ENCODE measurements at places on chromosomes 12 and 14. TPM values are rescaled to one million over a fixed set of nuclear protein-coding genes. Genes with fewer than 3 reads are reported as not detected.
A peak's percentile ranks its signal among the peaks of the same experiment; 100 is the strongest.

- peak; percentile 92 for DNase-seq
These were observed 33.7 kb downstream of the TCTN1 start for GRCh38 chr12:110647631-110648040.

DNA sequence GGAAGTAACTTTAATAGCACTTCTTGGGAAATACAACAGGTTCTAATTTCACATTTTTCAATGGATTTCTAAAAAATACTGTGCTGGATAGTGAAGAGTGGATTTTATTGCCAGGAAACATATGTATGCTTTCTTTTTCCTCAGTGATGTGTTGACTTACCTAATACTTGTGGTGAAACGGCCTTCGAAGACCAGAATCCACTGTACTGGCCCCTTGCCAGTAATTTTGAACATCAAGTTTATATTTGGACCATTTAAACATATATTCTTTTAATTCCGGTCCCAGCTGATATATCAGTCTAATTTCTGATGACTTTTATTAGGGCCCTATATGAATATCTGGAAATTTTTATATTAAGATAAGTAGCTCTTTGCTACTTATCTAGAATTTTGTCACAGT, 1.8 kb downstream of the MSRB3 start:
- no peak for DNase-seq

DNA sequence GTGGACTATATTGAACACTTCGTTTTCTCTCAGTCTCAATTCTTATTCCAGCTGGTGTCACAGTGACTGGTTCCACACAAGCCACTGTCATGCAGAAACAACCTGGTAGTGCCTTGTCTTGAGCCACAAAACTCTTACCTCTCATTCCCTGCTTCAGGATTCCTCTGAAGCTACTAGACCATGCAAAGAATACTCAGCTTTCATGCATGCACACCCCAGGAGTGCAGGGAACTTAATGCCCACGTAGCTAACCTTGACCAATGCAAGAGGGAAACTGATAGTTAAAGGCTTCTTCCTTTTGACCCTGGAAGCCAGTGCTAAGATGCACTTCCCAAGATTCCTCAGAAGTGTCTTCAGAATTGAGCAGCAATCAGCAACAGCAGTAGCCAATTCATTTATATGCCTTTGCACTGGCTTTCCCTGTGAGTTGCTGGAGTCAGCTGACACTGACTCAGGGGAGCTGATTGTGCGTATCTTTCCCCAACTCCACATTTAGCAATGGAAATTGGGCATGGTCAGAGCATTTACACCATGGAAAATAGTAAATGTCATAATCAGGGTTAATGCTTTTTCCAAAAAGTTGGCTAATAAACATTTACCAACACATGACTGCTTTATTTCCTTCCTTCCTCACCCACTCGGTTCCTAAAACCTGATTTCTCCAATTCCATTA, 113.6 kb upstream of the SLC35F4 start:
- no peak for DNase-seq

GRCh38 chr12:82440885-82441284, 82.6 kb downstream of the METTL25 start:
- DNase-seq, result no peak

DNA sequence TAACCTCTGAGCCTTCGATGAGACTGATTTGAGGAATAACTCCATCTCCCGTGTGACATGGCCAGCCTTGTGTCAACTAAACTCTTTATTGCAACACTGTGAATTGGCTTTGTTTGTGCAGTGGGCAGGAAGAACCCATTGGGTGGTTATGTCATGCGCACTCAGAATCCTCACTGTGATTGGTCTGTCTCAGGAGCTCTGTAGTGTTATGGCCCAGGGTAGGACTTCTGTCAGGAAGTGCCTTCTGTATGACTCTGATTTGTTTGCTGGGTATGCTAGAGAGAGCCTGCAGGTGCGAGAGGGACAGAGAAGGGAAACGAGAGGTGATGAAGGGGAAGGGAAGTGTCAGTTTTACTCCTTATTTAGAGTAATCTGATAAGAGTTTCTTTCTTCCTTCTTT, 71.5 kb upstream of the DCD start:
- DNase-seq, result peak; percentile 8

- peak; percentile 53 for DNase-seq
These were observed 897 bp downstream of the SUDS3 start for GRCh38 chr12:118377021-118377883.

- no peak for DNase-seq
These were observed 119.0 kb upstream of the SLC38A4 start for GRCh38 chr12:46944771-46945170.

- DNase-seq, result no peak
These were observed 18.3 kb downstream of the NOC4L start for GRCh38 chr12:132162508-132163031.

DNA sequence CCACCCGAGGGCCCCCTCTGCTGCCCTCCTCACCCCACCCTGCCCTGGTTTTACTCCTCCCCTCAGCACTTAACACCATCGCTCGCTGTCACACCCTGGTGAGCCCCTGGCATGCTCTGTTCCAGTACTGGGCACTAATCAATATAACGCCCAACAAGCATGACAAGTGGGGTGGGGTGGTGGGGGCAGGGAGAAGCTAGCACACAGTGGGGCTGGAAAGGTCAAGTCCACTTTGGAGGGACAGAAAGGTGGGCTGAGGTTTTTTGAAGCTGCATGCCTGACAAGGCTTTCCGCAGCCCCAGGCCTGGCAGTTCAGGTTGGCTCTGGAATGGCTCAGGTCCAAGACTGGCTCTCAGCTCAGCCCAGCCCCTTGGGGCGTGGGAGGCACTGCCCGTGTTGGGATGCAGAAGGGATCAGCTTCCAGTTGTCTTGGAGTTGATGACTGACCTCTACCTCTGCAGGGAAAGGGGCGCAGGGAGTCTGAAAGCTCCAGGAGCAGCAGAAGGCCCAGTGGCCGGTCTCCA, 34.1 kb downstream of the PLEKHG3 start:
- no peak for DNase-seq

- DNase-seq, result no peak
These were observed 35.7 kb downstream of the KIF26A start for GRCh38 chr14:104174051-104174450.

- no peak for DNase-seq
These were observed 65.9 kb upstream of the MED13L start for GRCh38 chr12:116343331-116343884.

DNA sequence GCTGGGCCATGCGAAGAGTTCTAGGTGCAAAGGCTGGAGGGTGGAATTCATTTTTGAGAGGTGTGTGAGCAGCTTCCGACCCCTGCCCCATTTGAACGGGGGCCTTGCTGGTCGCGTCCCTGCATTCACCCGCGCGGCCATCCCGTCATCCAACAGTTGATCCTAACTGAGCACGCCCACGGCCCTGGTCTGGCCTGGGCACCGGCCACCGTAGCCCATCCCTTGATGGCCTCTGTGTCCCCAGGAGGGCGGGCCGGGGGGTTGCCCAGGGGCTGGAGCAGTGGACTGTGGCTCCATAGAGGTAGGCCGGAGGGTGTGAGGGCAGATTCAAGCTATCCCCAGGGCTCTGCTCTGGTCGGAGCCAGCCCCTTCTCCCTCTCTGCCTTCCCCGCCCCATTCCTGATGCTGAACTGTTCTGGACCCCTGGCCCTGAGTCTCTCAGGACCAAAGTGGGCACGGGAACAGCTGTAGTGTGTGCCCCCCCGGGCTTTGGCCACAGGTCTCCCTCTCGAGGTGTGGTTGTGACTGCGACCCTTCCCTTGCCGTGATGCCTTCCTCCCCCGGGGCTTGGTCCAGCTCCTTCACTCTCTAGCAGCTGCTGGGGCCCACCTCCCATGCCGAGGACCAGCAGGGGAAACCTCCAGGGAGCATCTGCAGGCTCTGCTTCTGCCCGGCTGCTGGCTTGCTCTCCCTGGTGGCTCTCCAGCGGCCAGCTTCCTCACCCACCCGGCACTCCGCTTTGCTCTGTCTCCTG, 9.1 kb downstream of the MEG3 start:
- no peak for DNase-seq

DNA sequence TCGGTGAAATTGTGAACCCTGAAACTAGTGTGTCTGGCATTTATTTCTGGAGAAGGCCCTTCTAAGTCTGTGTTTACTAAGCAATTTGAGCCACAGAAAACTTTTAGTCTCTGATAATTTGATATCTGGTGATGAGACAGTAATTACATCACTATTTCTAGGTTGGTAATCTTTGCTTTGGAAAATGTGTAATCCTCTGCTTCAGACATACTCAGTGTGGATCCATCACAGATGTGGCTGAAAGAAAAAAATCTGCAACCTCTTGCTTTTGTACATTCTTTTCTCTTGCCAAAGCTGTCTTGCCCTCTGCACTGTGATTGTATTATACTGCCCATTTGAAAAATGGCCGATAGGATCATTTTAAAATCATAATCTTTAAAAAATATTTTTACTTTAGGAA, 78.1 kb downstream of the PELI2 start:
- DNase-seq, result peak; percentile 8

DNA sequence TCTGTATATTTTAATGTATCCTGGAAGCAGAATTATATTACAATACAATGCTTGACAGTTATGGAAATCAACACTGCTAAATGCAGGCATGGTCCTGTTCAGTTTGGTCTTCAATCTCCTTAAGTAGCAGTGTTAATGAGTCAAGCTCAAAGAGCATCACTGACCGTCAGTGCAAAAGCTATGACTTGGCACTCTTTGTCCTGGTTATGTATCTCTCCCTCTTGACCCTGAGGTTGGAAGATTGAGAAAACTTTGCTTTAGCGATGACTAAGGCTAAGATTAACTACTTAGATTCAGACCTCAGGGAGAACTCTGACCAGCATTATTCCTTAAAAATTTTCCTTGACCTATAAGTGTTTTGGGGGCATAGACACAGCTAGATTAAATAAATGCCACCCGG, 10.9 kb downstream of the CLEC7A start:
- DNase-seq, result no peak

GRCh38 chr12:38153737-38154061, 162.9 kb upstream of the ALG10B start:
- no peak for DNase-seq

DNA sequence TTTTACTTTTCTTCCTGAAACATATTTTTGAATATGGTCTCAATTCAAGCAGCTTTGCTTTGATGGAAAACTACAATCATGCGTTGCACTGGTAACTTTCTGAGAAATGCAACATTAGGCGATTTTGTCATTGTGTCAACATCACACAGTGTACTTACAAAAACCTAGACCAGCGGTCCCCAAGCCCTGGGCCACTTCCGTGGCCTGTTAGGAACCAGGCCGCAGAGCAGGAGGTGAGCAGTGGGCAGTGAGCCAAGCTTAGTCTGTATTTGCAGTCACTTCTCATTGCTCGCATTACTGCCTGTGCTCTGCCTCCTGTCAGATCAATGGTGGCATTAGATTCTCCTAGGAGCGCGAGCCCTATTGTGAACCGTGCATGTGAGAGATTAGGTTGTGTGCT, 163.7 kb upstream of the NOVA1 start:
- no peak for DNase-seq

- no peak for DNase-seq
These were observed 6.2 kb downstream of the CRACR2A start for GRCh38 chr12:3746758-3747157.

DNA sequence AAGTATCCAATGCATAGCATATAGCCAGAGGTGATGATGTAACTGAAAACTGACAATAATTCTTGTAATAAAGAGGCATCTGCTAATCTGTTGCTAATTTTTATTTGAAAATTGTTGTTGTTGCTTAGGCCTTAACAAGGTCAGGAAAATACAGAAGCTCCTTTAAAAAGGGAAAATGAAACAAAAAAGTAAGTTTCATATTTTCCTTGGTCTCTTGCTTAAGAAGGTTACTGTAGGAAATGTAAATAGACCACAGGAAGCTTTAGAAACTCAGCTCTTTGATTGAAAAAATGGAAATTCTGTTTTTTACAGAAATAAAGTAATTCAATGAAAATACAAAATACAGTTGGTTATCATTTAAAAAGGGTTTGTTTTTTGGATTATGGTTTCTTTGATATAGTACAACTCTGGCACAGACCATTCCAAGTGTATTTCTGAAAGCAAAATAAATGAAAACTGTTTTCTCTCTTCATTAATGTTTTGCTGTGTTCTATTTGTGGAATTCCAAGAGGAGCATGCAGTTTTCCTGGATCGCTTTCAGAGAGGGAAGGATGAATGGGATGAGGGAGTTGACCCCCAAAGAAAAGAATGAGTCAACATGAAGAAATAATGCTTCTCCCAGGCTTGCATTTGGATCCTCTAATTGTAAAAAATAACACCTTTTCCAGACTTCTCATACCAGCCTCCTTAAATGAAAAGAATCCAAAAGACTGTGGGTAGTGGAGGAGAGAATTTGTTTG, 398.0 kb upstream of the FAR2 start:
- no peak for DNase-seq

GRCh38 chr12:24759155-24759554, 189.7 kb downstream of the BCAT1 start:
- no peak for DNase-seq

- no peak for DNase-seq
These were observed 37.2 kb downstream of the TNFAIP2 start for GRCh38 chr14:103160321-103161053.

- DNase-seq, result no peak
These were observed 11.3 kb upstream of the USP15 start for GRCh38 chr12:62248873-62249272.

DNA sequence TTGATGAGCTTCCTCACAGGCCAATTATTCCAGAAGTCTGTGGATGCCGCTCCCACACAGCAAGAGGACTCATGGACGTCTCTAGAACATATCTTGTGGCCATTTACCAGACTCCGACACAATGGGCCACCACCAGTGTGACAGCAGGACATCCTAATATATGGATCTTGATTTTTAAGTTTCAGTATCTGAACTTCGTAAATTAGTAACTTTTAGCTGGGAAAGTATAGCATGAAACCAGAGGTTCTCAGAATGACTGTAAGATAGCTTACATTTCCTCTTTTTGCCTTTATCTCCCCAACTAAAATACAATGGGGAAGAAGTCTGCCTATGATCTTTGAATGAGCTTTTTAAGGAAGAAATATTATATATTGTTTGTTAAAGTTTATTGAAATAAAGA, 87.0 kb downstream of the DNAI7 start:
- no peak for DNase-seq

GRCh38 chr12:28925719-28926376, 223.2 kb upstream of the FAR2 start:
- DNase-seq, result no peak

GRCh38 chr14:44963775-44964380, 1.9 kb downstream of the TOGARAM1 start:
- peak; percentile 27 for DNase-seq

- no peak for DNase-seq
These were observed 276.1 kb downstream of the ALG10 start for GRCh38 chr12:34298176-34298970.

The NGB gene
- not detected for total RNA-seq

The DIO2 gene
- not detected for total RNA-seq

The LRTM2 gene
- total RNA-seq, result not detected

The GLT1D1 gene
- 0.32 TPM for total RNA-seq

The TPPP2 gene
- not detected for total RNA-seq

The KIF26A gene
- not detected for total RNA-seq

The DCTN2 gene
- total RNA-seq, result 97.2 TPM

The IQSEC3 gene
- total RNA-seq, result not detected

The TMEM229B gene
- total RNA-seq, result 11.7 TPM

The C14orf180 gene
- total RNA-seq, result not detected
